ENCODE measurements at places on chromosomes 4 and X.
A peak's percentile ranks its signal among the peaks of the same experiment; 100 is the strongest.

DNA sequence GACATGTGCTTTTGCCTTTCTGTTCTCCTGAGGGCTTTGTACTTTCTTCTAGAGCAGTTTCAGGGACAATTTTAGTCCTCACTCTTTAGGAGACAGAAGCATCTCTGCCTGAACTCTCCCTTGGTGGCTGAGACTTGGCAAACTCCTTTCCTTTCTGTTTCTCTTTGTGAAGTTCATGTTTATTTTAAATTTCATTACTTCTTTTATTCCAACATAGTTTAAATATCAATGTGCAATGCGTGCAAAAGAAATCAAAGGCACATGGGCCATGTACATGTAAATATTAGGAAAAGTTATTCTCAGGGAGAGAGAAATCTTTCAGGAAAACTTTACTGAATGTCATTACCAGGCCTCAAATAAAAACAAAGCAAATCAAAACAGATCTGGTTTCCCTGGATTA lies 177.6 kb downstream of the RNF150 start:
- no peak for DNase-seq

GRCh38 chrX:134572816-134573682 lies 85.2 kb downstream of the PLAC1 start:
- no peak for DNase-seq

DNA sequence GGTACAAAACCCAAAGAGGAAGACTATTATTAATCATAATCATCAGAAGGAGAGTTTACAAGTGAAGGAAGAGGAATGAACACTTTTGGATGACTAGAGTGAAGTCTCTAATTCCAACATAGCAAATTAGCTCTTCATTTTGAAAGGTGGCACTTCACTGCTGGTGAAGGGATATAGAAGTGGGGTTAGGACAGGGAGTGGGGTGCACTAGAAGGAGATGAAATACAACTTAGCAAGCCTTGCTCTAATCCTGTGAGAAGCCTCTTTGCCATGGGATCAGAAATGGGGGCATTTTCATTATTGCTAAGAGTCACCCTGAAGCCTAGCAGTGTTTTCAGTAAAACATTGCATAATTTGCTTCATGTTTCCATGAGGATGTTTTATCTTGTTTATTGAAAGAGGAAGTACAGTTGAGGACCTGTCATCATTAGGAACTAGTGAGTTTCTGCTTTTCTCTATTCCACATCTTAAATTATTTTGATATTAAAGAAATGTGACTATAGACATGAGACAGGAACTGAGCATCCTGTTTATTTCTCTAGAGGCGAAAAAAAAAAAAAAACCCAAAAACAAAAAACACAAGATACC lies 9.3 kb upstream of the GRPR start:
- no peak for DNase-seq

DNA sequence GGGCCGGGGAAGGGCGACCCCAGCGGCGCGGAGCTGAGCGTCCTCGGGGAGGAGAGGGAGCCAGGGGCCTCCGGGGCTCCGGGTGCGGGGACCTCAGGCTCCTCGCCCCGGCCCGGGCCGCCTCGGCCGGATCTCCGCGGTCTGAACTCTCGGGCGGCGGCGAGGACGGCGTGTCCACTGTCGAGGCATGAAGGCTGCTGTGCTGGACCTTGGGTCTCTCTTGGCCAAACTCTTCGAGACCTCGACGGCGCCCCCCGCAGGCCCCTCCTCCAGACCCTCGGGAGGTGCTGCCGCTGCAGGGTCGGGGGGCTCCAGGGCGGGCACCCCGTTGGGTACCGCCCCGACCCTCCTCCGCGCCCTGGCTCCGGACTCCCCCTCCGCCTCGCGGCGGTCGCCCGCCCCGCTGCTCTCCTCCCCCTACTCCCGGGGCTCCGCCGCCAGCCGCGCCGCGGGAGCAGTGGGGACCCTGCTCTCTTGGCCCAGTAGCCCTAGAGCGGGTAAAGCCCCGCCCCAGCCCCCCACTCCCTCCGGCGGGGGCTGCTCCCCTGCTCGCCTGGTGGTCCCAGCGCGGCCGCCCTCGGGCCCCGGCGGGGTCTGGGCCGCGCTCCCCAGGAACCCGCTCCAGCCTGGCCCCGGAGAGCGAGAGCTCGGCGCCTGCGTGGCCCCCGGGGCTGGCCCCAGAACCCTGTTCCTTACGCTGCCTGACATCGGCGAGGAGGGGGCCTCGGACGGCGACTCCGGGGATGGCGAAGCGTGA lies 564 bp downstream of the FAM149A start:
- no peak for DNase-seq

GRCh38 chrX:56564164-56564885 lies 898 bp downstream of the UBQLN2 start:
- DNase-seq: peak; percentile 31

- no peak for DNase-seq
Measured at GRCh38 chrX:74446876-74447275, 25.6 kb downstream of the SLC16A2 start.

GRCh38 chr4:74157154-74157553 lies 764 bp upstream of the MTHFD2L start:
- no peak for DNase-seq

- DNase-seq: no peak
Measured at GRCh38 chr4:148810461-148810860, 368.2 kb upstream of the NR3C2 start.

DNA sequence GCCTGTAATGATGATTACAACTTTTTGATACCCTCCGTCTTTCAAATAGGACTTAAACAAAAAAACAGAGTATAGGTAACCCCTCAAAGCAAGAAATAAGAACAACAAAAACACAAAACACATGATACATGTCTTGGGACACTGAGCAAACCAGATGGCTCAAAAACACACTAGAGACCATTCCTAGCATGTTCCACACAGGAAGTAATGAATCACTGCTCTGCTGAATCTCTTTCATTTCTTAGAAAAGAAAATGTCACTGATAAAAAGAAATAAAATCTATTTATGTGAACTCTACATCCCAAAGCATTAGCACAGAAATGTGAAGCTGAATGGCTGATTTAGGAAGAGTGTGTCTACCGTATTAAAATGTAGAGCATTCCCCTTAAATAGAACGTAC lies 134.5 kb upstream of the IL15 start:
- no peak for DNase-seq

GRCh38 chrX:110311437-110312230 lies 6.3 kb downstream of the AMMECR1 start:
- no peak for DNase-seq

GRCh38 chrX:40058719-40059118 lies 39.0 kb downstream of the BCOR start:
- DNase-seq: peak; percentile 63

- no peak for DNase-seq
Measured at GRCh38 chrX:43604753-43605152, 51.3 kb upstream of the MAOA start.

- DNase-seq: no peak
Measured at GRCh38 chrX:39765327-39765726, 332.4 kb downstream of the BCOR start.

GRCh38 chrX:30373951-30374350 lies 64.8 kb upstream of the NR0B1 start:
- no peak for DNase-seq
